HT1080 (cell line): ENCODE measurements at places on chromosomes 6 and 20.

DNA sequence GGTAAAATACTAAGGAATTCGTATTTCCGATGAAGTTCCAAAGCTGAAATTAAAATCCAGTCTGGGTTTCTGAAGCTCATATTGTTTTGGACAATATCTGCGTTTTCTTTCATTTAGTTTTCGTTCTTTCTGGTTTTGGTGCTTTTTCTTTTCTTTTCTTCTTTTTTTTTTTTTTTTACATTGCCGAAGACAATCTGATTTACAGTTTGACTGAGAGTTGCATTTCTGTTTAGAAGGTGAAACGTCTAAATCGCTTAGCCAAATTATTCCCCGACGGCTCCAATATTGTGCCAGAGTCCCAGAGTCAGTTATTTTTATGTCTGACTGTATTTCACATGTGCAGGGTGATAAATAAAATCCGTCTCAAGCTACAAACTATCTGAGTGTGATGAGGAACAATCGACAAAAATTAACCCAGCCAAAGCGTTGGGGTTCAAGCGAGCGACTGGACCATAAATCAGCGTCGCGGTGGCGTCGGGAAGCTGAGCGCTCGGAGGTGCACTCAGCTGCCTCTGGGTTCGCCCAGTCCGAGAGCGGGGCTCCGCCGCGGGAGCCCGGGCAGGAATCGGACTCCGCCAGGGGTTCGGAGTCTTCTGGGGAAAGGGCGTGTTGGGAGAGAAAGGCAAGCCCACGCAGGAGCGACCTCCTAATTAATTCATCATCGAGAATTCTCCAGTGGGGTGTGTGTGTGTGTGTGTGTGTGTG lies 8.2 kb upstream of the TBX18 start:
- DNase-seq, result no peak

DNA sequence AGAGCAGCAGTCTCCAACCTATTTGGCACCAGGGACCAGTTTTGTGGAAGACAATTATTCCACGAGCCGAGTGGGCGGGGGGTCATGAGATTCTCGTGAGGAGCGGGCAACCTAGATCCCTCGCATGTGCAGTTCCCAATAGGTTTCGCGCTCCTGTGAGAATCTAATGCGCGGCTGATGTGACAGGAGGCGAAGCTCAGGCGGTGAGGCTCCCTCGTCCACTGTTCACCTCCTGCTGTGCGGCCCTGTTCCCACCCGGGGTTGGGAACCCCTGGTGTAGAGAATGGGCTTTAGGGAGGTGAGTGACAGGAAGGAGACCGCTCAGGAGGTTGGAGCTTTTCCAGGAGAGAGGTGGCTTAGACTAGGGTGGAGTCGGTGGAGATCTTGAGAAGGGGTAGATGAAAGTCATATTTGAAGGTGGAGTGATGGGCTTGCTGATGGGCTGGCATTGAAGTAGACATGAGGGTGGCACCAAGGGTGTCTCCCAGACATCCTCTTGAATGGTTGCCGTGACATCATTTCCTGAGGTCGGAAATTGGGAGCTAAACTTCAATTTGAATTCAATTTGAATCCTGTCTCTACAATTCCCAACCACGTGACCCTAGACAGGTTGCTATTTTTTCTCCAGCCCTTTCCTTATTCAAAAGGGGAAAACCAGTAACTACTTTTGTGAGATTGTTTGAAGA lies 1.5 kb upstream of the RAD21L1 start:
- no peak for DNase-seq

DNA sequence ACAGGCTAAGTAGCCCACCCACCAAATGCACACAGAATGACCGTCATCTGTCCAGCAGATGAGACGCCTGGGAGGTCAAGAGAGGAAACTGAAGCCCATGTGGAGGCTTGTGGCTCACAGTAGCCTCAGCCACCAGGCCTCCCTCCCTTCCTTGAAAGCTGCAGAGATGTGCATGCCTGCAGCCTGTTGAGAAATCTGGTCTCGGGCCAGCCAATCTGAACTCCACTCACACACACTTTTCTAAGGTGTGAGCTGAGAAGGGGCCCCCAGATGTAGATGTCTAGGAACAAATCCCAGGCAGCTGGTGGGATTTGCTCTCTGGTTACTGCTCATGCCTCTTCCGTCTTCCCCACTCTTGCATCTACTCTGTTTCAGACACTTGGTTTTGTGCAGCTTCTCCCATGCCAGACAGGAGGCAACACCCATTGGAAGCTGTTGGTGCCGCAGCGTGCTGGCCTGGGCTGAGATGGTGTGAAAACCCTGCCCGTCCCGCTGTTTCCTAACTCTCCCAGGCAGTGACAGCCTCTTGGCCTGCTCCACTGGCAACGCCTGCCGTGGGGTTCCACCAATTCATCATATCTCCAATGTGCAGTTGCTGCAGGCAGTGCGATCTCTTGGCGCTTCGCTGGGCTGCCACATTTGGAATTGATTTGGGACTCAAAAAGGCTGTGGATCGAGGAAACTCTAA lies 24.1 kb upstream of the PAX1 start:
- no peak for DNase-seq

DNA sequence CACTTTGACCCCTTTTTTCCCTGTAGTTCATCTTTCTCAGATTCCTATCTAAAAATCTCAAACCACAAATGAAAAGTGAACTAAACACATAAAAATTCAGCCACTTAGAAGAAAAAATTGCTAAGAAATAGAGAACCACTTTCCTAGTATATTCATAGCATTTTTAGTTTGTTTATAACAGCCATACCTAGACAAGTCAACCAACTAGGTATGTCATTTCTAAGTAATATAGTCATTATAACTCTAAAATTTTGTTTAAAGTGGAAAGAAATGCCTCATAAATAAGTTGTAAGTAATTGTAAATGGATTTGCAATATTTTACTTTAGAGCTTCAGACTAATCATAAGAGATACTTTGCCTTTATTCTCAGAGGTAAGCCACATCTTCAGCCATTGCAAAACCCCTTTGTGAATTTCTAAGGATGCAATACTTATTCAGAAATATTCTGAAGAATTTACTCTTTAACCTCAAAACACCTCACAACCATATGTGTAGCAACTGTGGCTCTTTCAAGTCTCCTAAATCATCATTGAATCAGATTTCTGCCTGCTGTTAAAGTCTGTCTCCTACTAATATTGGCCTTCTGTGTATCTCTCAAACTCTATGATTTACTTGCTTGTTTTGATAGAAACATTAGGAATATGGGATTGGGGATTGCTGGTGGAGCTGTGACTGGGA lies 6.9 kb upstream of the SUMO4 start:
- no peak for DNase-seq

DNA sequence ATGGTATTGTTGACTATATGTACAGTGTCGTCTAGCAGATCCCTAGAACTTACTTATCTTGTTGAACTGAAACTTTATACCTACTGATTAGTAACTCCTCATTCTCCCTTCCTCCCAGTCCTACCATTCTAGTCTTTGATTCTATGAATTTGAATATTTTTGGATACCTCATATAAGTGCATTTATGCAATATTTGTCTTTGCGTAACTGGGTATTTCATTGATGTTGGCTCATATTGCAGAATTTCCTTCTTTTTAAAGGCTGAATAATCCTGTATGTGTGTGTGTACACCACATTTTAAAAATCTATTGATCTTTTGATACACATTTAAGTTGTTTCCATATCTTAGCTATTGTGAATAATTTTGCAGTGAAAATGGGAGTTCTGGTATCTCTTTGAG lies 119.9 kb downstream of the SOX4 start:
- DNase-seq, result no peak

DNA sequence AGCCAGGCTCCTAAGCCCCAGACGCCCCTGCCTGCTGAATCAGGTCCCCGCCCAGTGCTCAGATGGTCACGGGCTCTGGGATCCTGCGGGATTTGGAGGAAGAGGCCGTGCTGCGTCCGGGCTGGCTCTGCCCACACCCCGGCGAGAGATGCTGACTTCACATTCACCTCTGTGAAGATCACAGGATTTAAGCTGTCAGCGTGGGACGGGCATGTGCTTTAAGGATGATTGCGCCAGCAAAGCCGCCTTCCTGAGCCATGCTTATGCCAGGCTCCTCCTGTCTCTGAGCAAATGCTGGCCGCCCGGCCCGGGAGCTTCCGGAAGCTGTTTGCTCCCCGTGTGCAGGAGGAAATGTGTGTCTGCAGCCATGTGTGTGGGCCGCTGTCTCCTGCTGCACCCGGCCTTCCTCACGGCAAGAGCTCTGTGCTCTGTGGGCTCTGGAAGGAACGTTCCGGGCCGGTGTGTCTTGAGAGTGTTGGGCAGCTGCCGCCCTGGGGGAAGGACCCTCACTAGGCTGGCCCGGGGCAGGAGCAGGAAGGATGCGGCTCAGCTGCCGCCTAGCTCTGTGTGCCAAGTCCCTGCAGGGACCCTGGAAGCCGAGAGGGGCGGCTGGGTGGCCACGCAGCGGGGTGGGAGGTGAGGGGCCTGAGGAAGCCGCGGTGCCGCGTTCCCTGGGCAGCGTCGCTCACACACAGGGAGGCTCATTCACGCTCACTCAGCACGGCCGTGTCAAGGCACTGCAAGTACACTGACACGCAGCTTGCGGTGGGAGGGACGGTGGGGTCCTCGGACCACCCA lies 19.0 kb upstream of the BHLHE23 start:
- no peak for DNase-seq

DNA sequence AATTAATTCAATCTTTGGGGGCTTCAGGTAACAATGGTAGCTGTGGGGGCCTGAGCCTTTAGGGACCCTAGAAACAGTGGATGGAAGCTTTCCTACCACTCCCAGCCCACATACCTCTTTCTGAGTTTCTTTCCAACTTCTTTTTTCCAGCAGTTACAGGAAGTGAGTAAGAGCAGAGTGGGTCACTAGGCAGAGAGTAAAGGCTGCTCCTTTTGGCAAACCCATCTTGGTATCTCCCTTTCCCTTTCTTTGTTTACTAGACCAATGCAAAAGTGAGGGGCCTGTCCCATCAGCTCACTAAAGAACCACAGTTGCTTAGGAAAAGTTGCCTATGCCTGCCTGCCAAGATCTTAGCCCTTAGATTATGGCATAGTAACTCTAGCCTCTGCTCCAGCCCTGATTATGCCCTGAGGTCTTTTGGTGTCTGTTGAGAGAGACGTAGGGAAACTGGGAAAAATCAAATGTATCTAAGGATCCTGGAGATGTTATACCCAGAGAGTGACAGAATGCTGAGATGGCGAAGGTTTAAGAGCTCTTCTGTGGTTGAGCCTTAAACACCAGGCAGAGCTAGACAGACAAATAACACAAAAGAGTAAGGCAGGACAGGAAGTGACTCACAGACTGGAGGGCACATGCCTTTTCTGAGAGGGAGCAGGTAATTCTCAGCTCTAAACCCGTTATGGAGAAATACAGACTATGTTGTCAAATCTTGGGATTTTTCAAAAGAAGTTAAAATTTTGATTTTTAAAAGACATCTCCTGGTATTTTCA lies 31.3 kb downstream of the TRMT6 start:
- peak; percentile 90 for DNase-seq

- peak; percentile 33 for DNase-seq
Observed at GRCh38 chr6:100088009-100088408, 94.0 kb upstream of the MCHR2 start.

DNA sequence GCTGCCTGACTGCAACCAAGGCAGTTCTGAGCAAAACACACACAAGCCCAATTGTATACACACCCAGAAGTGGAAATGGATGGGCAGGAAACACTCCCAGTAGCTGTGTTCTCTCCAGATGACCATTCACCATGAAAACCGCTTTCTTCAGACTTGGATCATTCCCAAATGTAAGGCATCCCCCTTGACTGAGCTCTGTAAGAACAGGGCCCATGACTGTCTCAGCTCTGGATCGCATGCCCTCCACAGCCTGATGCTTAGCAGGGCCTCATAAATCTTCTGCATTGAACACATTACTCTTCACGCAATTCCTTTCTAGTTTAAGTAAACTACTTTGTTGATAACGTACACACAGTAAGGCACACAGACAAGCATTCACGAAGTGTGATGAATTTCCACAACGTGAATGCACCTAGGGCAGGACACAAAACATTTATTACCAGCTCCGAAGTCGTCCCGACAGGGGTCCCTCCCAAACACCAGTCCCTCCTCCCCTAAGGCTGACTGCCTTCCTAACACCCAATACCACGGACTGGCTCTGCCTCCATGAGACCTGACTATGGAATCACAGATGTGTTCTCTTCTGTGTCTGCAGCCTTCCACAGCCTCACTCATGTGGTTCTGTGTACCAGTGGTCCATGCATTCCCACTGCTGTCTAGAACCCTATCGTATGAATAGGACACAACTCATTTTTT lies 31.7 kb downstream of the BMP7 start:
- no peak for DNase-seq

DNA sequence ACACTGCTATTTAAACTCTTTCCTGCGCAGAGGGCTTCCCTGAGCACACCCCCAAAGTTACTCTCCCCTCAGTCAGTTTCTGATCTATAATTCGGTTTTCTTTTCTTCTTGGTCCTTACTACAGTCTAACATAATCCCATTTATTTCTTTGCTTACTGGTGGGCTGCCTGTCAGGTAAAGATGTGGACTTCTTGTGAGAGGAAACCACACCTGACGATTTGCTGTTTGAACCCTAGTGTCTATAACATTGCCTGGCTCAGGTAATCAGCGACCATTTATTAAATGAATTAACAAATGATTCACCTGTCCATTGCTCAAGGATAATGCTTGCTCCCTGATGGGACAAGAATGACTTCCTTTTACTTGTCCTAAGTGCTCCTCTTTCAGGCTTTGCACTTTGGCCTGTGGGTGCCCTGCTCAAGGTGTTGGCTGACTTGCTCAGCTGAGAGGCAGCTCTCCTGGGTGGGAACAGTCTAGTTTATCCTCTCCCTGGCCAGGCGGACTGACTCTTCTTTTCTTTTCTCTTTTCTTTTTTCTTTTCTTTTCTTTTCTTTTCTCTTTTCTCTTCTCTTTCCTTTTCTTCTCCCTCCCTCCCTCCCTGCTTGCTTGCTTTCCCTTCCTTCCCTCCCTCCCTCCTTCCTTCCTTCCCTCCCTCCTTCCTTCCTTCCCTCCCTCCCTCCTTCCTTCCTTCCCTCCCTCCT lies 233.1 kb downstream of the BCAS1 start:
- no peak for DNase-seq

- no peak for DNase-seq
Observed at GRCh38 chr6:37433657-37434271, 743 bp downstream of the CMTR1 start.

DNA sequence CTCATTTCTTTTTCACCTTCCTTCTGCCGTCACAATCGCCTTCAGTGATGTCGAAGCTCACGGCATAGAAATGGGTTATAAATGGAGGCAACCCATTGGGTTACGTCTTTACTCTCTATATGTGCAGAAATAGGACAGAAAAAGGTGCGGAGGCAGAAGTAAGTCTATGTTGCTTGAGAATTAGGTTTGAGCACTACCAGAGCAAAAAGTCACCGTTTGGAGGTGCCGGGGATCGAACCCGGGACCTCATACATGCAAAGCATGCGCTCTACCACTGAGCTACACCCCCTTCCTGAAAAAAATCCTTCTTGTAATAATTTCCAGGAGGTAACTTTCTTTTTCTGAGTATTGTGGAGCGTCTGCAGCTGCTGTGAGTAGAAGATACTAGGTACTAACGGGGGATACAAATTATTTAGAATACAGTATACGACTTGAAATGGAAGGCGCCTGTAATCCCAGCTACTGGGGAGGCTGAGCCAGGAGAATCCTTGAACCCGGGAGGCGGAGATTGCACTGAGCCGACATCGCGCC lies 134.2 kb downstream of the TRIM27 start:
- peak; percentile 82 for DNase-seq

GRCh38 chr6:42777126-42777822 lies 4.6 kb upstream of the BICRAL start:
- peak; percentile 25 for DNase-seq

- DNase-seq, result no peak
Observed at GRCh38 chr20:20480126-20480525, 112.2 kb downstream of the INSM1 start.
